Neural crest cell (in vitro differentiated cells): ENCODE measurements at places on chromosomes 1 and 21.

GRCh38 chr1:117686907-117687306 is 81.1 kb downstream of the TENT5C start:
- no peak for DNase-seq
- peaks cover 16% of the 10 kb centered on the region for H3K27me3 ChIP-seq
- H3K36me3 ChIP-seq = no peaks in the 10 kb centered on the region
- no peak overlapping the region for H3K27ac ChIP-seq

GRCh38 chr1:176096015-176096414 is 111.1 kb downstream of the COP1 start:
- no peak overlapping the region for H3K27ac ChIP-seq
- no peak overlapping the region for H3K4me3 ChIP-seq
- no peak for DNase-seq
- H3K36me3 ChIP-seq = peaks cover 37% of the 10 kb centered on the region
- H3K4me1 ChIP-seq = no peaks in the 10 kb centered on the region

- H3K27ac ChIP-seq = peak overlapping the region; percentile 86
- no peaks in the 10 kb centered on the region for H3K27me3 ChIP-seq
- no peak for DNase-seq
- H3K4me3 ChIP-seq = peak overlapping the region; percentile 61
Observed at GRCh38 chr1:56509713-56510641, 69.4 kb downstream of the PLPP3 start.

- H3K27ac ChIP-seq = no peak overlapping the region
- H3K27me3 ChIP-seq = no peaks in the 10 kb centered on the region
- peaks cover 6% of the 10 kb centered on the region for H3K4me1 ChIP-seq
Observed at GRCh38 chr21:45114072-45114471, 39.7 kb downstream of the ADARB1 start.

DNA sequence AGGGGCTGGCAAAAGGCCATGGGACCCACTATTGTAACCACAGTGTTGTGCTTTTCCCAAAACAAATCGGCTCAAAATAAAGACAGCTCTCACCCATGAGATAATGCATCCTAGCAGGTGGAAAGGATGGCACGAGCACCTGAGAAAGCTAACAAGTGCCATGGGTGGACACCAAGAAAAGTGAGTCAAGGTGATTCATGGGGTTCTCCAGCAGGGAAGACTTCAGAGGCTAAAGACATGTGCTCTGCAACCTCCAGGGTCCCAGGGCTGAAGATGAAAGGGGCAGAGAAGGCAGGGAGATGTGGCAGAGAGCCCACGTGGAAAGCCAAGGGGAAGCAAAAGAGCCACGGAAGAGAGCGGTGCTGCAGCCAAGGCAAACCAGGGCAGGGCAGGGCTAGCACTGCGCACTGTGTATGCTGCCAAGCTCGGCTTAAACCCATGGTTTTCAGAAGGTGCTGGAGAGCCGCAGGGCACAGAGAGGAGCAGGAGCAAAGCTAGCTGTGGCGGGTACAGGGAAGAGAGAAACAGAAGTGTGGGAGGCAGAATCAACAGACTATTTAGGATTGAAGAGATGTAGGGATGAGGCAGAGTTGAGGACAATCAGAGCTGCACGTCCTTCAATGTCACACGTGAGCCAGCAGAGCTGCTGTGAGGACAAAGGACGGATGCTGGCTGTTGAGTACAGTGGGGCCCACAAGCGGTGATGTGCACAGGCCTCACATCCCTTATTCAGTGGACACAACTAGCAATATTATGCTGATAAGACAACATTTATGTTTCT is 41.8 kb upstream of the C1orf198 start:
- no peaks in the 10 kb centered on the region for H3K27me3 ChIP-seq
- H3K27ac ChIP-seq = no peak overlapping the region
- no peak for DNase-seq
- peaks cover 7% of the 10 kb centered on the region for H3K36me3 ChIP-seq
- H3K4me3 ChIP-seq = no peak overlapping the region

DNA sequence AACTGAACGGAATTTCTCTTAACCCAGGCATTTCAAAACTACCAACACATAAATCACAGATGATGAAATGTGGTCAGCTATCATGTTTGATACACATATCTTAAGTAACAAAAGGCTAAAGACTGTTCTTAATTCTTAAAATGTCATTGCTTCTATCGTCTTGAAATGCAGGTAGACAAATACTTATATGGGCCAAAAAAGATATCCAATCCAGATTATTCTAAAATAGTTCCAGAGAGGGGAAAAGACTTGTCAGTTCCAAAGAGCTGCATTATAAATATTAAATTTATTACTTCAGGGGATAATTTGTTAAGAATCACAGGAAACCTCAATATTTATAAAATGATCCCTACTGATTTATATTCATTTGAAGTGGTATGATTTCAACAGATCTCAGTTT is 259.4 kb downstream of the FAF1 start:
- no peak overlapping the region for H3K27ac ChIP-seq
- no peaks in the 10 kb centered on the region for H3K27me3 ChIP-seq
- H3K36me3 ChIP-seq = no peaks in the 10 kb centered on the region
- DNase-seq = no peak
- H3K4me3 ChIP-seq = no peak overlapping the region

- no peak overlapping the region for H3K27ac ChIP-seq
- DNase-seq = no peak
- H3K4me1 ChIP-seq = peaks cover 11% of the 10 kb centered on the region
Observed at GRCh38 chr1:160651433-160652064, 4.7 kb upstream of the SLAMF1 start.

GRCh38 chr1:110007046-110007830 is 22.7 kb downstream of the AHCYL1 start:
- peaks cover 41% of the 10 kb centered on the region for H3K4me1 ChIP-seq
- DNase-seq = no peak
- H3K4me3 ChIP-seq = no peak overlapping the region
- H3K36me3 ChIP-seq = peaks cover 8% of the 10 kb centered on the region

- no peaks in the 10 kb centered on the region for H3K27me3 ChIP-seq
- no peak for DNase-seq
- peaks cover 9% of the 10 kb centered on the region for H3K4me1 ChIP-seq
- no peak overlapping the region for H3K4me3 ChIP-seq
- H3K36me3 ChIP-seq = no peaks in the 10 kb centered on the region
- no peak overlapping the region for H3K27ac ChIP-seq
Observed at GRCh38 chr1:53071915-53072314, 9.9 kb downstream of the PODN start.

DNA sequence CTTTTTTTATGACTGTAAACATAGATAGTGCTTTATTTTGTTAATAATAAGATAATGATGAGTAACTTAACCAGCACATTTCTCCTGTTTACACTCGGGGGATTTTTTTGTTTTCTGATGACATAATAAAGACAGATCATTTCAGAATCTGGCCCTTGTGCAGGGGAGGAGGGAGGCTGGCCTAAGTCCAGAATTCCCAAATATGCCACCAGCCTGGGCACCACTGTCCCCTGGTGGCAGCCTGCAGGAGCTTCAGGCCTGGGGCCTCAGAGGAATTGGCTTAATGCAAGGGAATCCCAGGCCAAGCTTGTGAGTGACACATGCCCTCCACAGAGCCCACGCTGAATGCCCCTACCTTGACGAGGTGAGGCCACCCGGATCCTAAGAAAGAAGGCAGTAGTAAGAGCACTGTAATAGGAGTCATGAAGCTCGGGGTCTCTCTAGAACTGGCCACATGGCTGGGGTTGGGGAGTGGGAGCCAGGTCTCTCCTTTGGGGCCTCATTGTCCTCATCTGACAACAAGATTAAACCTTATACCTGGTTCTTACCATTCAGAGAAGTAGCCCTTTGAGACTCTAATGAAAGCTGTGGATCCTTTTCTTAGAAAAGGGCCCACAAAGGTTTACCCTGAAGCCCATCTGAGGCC is 24.1 kb downstream of the ETNK2 start:
- peak overlapping the region; percentile 43 for H3K27ac ChIP-seq
- DNase-seq = peak; percentile 62
- no peaks in the 10 kb centered on the region for H3K27me3 ChIP-seq
- H3K4me3 ChIP-seq = peak overlapping the region; percentile 58
- peaks cover 47% of the 10 kb centered on the region for H3K4me1 ChIP-seq

GRCh38 chr1:168794057-168794456 is 65.1 kb upstream of the DPT start:
- no peak overlapping the region for H3K4me3 ChIP-seq
- H3K4me1 ChIP-seq = no peaks in the 10 kb centered on the region
- no peaks in the 10 kb centered on the region for H3K36me3 ChIP-seq
- no peak overlapping the region for H3K27ac ChIP-seq

DNA sequence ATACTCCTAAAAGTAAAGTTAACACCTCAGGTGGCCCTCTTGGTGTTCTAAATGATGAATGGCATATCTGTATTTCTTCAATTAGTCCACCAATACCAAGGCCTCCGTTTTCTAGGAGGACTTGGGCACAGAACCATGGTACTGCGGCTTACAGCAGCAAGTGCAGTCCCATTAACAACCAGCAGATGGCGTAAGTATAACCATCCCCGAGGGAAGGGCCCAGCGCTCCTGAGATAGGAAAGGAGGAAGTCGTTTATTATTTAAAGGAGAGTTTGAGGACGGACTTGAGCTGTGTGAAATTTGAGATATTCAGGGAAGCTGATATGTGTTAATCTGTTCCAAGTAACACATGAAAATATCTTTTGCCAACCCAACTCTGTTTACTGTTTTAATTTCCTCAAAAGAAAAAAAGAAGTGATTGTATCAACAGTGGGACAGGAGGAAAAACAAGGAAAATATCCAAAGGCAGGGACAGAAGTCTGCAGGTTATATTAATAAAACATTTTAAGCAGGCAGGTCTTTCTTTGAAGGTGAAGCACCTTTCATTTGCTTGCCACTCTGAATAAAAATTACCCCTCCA is 37.7 kb upstream of the KCNJ15 start:
- H3K4me3 ChIP-seq = no peak overlapping the region
- H3K27ac ChIP-seq = no peak overlapping the region
- H3K27me3 ChIP-seq = no peaks in the 10 kb centered on the region
- H3K36me3 ChIP-seq = peaks cover 17% of the 10 kb centered on the region
- peak; percentile 75 for DNase-seq

DNA sequence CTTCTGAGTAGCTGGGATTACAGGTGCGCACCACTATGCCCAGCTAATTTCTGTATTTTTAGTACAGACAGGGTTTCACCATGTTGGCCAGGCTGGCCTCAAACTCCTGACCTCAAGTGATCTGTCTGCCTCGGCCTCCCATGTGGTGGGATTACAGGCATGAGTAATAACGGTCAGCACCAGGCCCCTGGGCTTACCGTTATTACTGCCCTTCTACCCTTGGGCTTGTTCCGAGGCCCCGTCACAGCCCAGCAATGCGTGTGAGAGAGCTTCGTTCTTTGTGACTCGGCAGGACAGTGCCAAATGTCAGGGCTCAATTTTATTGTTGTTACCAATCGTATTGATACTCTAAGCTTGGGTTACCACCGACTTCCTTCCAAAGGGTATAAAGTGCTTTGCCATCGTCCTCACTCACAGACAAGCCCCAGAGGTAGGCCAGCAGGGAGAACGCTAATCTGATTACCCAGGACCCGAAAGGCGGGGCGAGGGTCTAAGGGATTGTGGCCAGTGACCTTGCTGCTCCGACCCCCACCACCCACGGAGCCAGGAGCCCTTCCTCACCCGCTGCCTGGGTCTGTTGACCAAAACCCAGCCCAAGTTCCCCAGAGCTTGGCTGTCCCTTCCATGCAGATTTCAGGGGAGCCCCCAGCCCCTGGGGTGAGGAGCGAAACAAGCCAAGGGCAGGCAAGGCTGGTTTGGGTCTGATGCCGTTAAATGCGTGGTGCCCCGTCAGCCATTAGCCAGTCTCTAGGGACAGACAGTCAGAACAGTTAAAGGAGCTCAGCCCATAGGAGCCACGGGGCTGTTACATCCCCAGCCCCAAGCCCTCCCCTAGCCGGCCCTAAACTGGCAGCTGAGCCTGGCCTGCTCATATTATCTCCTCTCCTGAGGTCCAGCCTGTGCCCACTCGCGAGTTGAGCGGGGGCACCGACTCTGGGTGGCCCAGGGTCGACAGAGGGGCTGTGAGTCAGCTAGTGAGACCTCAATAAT is 54.9 kb upstream of the CASZ1 start:
- no peak overlapping the region for H3K27ac ChIP-seq
- peaks cover 6% of the 10 kb centered on the region for H3K27me3 ChIP-seq
- H3K4me3 ChIP-seq = no peak overlapping the region
- peaks cover 3% of the 10 kb centered on the region for H3K36me3 ChIP-seq
- DNase-seq = no peak

GRCh38 chr1:40210511-40211204 is 37.1 kb upstream of the TMCO2 start:
- H3K4me1 ChIP-seq = no peaks in the 10 kb centered on the region
- no peaks in the 10 kb centered on the region for H3K27me3 ChIP-seq
- H3K27ac ChIP-seq = no peak overlapping the region
- DNase-seq = no peak

DNA sequence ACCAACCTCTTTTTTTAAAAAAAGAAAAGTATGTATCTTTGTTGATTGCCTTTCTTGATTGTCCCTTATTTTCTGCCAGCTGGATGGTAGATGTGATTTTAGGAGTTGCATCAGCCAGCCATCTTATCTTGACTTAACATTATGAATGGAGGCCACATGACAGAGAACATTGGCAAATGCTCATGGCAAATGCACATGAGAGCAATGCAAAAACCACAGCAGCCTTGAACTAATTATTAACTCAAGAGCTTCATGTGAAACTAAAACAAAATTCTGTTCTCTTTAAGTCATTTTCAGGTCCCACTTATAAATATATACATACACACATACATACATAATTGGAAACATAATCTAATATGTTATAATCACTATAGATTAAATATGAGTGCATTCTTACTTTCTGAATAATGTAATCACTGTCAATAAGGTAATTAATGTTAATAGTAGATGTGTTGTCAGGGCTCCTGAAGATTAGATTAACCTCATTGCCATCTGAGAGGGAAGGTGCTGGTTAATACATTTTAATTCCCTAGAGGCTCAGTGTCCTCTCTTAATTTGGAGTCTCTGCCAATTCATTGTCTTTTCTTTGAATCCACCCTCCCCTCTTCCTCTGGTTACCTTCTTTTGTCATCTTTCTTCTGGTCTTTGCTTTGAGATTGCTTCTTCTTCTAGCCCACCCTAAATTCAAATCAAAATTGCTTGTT is 962.2 kb downstream of the ADGRL2 start:
- peaks cover 5% of the 10 kb centered on the region for H3K4me1 ChIP-seq
- H3K27me3 ChIP-seq = no peaks in the 10 kb centered on the region
- DNase-seq = no peak
- peak overlapping the region; percentile 1 for H3K27ac ChIP-seq
- no peaks in the 10 kb centered on the region for H3K36me3 ChIP-seq
- H3K4me3 ChIP-seq = no peak overlapping the region

DNA sequence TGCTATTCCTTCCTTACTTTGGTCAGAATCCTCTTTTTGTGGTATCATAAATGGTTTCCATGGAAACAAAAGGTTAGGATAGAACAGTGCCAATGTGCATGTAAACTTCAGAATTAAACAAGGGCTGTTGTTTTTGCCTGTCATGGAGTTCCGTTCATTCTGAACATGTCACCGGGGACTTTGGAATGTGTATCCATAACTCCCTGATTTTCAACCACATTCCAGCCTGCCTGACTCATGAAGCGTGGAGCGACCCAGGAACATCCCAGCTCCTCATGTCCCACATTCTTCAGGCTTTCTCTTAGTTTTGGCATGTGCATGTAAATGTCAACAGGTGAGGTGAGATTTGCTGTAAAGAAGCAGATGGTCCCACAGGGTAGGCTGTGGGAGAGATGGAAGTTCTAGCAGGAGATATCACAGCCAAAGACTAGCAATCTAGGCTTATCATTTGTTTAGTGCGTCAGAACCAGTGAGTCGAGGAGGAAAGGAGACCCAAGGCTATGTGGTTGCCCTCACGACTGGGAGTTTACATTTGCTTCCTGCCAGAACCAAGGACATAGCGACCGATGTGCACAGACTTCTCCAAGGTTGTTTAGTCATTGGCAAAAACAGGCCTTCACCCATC is 23.0 kb upstream of the DNAJC11 start:
- DNase-seq = no peak
- no peaks in the 10 kb centered on the region for H3K27me3 ChIP-seq
- H3K4me1 ChIP-seq = peaks cover 5% of the 10 kb centered on the region
- no peak overlapping the region for H3K27ac ChIP-seq
- no peak overlapping the region for H3K4me3 ChIP-seq
